ENCODE measurements at places on chromosomes 6 and 20.

GRCh38 chr20:46810448-46811223 is 84.0 kb upstream of the EYA2 start:
- no peak for DNase-seq

GRCh38 chr6:44527583-44528369 is 140.3 kb downstream of the CDC5L start:
- DNase-seq, result no peak

DNA sequence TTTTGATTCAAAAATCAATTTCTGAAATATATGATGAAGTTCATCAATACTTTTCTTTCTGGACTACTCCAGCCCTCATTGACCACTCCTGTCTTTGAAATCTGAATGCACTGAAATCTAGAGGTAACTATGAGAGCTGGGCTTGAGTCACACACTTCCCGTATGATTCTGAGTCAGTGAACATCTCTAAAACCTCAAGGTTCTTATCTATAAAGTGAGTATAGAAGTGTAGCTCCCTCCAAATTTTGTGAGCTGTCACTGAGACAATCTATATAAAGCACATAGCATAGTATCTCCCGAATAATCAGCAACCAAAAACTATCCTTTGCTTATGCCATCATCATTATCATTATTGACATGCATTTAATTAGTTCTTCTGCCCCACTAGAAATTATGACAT is 182.4 kb downstream of the TSHZ2 start:
- no peak for DNase-seq

DNA sequence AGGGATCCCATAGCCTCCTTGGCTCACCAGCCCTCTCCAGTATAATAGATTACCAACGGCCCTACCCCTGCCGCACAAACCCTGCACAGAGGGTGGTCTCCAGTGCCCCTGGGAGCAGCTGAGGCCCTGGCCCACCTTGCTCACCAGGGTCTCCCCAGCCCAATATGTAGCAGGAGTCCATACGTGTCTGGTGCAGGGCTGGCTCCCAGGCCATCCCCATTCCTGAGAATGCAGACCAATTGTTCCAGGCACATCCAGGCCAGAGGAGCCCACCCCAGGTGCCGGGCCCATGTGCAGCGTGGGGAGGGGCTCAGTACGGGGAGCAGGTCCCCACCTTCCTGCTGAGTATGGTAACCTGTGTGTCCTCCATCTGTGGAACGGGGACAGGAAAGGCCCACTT is 251.9 kb downstream of the TAF4 start:
- DNase-seq, result no peak

DNA sequence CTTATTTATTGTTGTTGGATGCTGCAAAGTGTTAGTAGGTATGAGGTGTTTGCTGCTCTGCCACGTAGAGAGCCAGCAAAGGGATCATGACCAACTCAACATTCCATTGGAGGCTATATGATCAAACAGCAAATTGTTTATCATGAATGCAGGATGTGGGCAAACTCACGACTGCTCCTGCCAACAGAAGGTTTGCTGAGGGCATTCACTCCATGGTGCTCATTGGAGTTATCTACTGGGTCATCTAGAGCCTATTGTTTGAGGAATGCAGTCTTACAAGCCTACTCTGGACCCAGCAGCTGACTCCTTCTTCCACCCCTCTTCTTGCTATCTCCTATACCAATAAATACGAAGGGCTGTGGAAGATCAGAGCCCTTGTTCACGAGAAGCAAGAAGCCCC is 12.1 kb downstream of the MICB start:
- no peak for DNase-seq

DNA sequence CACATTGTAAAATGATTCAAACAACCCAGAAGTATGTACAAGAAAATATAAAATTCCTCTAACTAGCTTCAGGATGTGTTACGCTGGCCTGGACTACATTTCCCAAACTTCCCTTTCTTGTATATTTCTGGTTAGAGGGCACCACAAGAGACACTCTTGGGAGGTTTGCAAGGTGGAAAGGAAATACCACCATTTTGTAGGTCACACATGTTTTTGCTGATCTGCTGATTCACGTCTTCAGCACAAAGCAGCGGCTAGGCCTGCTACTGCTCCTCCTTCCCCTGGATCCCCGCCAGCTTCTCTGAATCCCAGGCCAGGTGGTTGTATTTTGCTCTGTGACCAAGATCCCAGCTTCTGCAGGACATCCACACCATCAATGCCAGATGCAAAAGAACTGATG is 104.2 kb downstream of the AGPAT4 start:
- no peak for DNase-seq

- no peak for DNase-seq
These were observed 10.2 kb downstream of the PTPN1 start for GRCh38 chr20:50520222-50520880.

GRCh38 chr6:26556263-26557070 is 18.3 kb downstream of the HMGN4 start:
- DNase-seq, result no peak

DNA sequence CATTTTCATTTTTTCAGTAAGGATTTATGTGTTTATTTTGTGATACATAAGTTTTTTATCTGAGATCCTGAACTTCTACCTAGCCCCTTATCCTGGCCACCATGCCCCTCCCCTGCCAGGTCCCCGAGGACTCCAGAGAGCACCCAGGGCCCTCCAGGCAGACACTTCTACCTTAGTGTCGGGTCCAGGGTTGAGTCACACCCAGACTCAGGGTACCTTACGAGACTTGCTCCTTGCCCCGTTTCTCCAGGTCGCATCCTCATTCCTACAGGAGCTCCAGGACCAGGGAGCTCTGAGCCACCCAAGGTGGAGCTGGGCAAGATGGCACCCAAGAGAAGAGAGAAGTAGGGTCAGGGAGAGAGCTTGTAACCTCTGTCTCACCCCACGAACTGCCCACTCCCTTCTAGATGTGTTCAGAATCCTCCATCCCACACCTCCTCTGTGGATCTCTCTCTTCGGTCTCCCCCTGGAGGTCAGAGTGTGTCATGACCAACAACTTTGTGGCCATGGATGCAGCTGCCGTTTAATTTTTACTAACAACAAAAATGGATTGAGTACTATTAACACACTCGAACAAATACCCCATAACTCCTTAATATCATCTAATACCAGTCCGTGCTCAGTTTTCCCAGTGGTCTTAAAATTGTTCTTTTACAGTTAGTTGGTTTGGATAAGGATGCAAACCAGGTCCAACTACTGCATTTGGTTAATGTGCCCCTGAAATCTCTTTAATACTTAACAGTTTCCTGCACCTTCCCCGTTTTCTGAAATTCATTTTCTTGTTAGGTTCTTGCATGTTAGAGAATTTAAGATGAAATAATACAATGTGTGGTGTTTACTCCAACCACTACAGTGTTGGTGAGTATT is 130.6 kb upstream of the INSM1 start:
- DNase-seq, result peak; percentile 2

- DNase-seq, result no peak
These were observed 20.4 kb downstream of the SIRPD start for GRCh38 chr20:1536893-1537730.

DNA sequence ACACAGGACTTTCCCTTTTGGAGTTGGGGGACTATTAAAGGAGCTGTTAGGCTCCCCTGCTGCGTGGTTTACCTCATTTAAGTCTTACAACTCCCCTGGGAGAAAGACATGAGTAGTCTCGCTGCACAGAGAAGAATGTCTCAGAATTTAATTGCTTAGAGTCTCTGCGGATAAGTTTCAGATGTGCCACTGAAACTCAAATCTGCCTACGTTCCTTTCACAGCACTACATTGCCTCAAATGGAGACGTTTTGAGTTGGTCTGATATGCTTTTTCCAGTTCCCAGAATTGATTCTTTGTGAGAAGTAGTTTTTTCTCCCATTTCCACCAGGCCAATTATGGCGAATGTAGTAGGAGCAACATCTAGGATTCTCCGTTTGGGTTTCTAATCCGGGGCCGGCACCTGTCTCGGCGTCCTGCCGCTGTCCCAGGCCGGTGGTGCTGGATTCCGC is 532 bp upstream of the SLC35F1 start:
- no peak for DNase-seq

DNA sequence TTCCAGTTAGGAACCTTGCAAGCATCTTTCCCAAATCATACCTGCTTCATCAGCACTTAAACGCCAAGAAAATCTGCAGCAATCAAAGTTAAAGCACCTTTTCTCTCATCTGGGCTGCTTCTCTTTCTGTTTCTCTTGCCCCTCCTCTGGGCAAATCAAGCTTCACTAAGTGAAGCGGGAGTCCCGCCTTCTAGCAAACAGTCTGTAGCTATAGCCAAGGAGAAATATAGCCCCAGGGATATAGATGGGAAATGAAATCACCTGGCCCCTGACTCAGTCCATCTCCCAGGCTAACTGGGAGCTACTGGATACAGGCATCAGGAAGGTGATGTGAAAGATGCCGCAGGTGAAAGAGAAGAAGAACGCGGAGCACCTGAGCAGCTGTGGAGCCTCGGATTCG is 481.9 kb downstream of the C6orf118 start:
- peak; percentile 16 for DNase-seq

- DNase-seq, result no peak
These were observed at the start of gene RGS17 for GRCh38 chr6:153131037-153131981. Gene RGS17 (minus strand): TSS chr6:153131282. CDS start chr6:153044018, 87,264 bp downstream.

DNA sequence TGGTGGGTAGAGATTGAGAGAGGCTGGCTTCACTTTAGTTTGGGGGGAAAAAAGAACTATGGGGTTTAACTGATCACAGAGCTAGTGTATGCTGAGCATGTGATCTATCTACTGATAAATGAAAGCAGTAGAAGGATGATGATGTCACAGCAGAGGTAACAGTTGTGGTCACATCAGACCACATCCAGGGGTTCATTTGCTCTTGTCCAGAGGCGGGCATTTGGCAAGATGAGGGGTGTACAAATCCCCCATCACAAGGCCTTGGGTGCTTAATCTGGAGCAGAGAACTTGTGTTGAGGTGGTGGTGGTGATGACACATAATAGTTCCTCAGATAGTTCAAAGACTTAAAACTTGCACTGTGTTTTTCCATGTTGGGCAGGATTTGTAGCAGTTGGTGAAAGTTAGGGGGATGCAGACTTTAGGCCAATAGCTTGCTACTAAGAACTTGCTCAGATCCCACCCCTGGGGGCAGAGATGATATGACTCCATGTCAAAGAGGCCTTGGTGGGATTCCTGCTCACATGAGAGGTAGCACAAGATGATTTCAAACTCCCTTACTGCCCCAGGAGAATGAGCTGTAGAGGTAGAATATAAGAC is 63.4 kb downstream of the PRDM1 start:
- DNase-seq, result no peak

DNA sequence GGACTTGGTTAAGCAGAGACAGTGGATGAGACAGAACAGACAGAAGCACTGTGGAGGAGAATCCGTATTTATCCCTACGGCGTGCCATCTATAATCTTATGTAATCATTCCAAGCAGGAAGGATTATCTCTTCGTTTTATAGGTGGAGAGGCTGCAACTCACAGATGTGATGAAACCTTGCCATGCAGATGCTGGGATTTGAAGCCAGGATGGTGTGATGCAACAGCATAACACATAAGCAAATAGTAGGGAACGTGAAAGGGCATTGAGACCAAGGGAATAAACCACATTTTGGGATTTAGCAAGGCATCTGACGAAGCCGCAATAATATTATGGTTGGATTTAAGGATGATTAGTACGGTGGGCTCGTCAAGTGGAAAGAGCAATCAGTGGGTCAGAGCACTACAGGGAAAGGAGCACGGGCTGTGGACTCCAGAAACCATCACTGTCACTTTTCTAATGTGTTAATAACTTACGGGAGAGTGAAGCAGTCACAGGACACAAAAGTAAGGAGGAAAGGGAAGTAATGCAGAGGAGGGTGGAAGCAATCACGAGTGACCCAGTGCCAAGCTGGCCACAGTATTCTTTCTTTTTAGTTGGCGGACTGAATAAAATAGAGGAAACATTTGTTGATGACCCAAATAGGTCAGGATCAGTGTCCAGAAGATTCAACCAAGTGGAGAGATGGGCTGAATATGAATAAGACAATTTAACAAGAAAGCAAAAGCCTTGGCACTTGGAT is 119.6 kb upstream of the EDN1 start:
- no peak for DNase-seq

- no peak for DNase-seq
These were observed 533.6 kb downstream of the PTPRT start for GRCh38 chr20:42656130-42656529.

DNA sequence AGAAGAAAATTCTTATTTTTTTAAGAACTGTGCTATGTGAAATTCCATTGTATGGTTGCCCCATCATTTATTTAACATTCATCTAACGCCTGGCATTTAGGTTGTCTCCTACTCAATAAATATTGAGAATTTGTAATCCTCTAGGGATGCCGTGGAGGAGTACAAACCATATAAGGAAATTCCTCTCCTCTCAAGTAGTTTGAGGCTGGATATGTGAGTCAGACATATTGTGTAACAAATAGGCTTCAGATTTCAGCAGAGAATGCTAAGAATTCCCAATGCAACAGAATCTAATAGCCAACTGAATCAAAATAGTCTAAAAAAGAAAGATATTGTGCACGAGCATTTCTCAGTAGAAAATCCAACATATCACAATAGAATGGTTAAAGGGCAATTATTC is 174.7 kb downstream of the OTOR start:
- no peak for DNase-seq

DNA sequence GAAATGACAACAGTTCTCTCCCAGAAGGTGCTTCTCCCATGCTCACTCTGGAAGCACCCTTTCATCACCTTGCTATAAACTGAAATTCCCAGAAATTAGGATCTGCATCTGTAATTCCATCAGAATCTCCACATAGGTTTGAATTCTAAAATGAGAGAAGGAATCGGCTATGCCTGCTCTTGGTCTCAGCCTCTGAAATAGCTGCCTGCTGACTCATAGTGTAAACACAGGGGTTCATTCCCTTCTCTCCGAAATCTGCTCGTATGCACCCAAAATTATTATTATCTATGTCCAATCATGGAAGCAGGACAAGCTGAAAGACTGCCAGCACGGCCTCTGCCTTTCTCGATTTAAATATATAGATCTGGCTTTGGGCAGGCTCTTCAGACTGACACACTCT is 74.6 kb upstream of the TAB2 start:
- DNase-seq, result no peak

DNA sequence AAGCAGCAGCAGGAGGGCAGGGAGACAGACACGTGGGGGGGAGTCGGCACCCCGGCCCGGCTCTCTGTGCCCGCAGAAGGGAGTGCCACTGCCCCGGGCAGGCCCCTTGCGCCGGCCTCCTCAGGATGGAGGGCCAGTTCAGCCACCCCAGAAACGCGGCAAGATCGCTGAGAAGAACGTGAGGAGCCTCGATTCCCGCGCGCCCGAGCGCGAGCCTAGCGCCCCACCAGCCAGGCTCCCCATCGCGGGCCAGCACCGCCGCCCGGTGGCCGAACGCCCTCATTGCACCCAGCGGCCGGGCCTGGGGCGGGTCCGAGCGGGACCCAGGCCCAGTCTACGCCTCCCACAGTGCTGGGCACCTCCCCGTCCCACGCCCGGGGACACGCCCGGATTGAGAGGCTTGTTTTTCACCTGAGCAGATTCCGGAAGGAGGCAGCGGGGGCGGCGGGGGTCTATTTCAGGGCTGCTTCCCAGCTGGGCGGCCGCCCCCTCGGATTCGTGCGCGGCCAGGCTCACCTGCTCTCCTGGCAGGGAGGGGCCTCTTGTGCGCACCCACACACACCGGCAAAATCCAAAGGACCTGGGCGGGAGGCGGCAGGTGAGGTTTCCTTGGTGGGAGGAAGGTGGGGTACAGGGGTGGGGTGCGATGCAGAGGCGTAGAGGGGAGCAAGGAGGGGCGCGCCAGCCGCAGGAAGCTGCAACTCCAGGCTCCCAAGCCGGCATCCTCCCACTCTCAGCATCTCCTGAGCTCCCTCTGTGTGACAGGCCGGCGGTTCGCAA is 9.0 kb upstream of the GRM4 start:
- no peak for DNase-seq
